ENCODE measurements at places on chromosomes 7 and 10. TPM values are rescaled to one million over a fixed set of nuclear protein-coding genes. Genes with fewer than 3 reads are reported as not detected.

GRCh38 chr7:107779647-107780099 is 23.4 kb downstream of the SLC26A3 start:
- no peak for DNase-seq

- no peak for DNase-seq
These were observed 65.1 kb upstream of the ST8SIA6 start for GRCh38 chr10:17519457-17519856.

DNA sequence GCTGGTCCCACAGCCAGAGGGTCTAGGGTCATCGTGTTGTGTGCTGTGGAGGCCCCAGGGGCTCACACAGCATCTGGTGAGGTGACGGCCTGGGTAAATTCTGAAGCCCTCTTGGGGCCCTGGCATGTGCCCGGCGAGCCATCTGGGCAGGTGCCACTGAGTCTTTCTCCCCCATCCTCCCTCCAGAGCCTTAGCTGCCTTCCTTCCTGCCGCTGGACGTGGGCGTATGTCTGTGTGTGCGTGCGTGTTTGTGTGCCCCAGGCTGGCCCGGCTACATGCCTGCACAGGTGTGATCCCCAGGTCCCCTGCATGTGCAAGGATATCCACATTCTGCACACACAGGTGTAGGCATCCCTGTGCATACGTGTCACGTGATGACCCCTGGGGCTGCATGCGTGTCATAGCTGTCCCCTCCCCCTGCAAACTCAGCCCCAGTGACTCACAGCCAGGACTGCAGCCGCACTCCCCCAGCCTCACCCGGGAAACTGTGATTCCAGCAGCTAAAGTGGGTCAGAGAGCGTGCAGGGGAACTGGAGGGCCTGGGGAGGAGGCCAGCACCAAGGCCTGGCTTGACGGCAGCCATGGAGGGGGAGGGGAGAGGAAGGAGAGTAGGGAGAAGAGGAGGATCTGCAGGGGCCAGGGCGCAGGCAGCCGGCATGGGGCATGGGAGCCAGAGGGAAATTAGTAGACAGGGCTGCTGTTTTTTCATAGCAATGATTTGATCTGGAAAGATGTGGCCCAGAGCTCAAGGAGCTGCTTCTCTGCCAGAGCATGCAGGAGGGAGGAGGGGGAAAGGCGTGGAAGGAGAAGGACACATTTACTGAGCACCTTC is 46.4 kb downstream of the ELFN1 start:
- no peak for DNase-seq

- DNase-seq: no peak
These were observed 64.1 kb downstream of the WDR37 start for GRCh38 chr10:1120306-1120705.

- no peak for DNase-seq
These were observed 706.0 kb upstream of the AUTS2 start for GRCh38 chr7:68892236-68892635.

- DNase-seq: no peak
These were observed 151.7 kb downstream of the EGFR start for GRCh38 chr7:55170335-55171069.

GRCh38 chr10:101069441-101069840 is 7.7 kb downstream of the KAZALD1 start:
- DNase-seq: no peak

GRCh38 chr10:83553366-83553765 is 585.9 kb upstream of the GHITM start:
- no peak for DNase-seq

The SLC29A3 gene
- total RNA-seq: 3.4 TPM

The CPVL gene
- 1.4 TPM for total RNA-seq

GRCh38 chr7:102260856-102261255 is 25.8 kb upstream of the SH2B2 start:
- DNase-seq: peak; percentile 54

The CDK14 gene
- 0.76 TPM for total RNA-seq

The PPP1R3C gene
- total RNA-seq: not detected

The SPDYE2B gene
- total RNA-seq: not detected

- DNase-seq: no peak
These were observed 76.0 kb upstream of the PRPS1L1 start for GRCh38 chr7:18103436-18104218.

- no peak for DNase-seq
These were observed 35.3 kb downstream of the ANXA11 start for GRCh38 chr10:80170026-80170425.

DNA sequence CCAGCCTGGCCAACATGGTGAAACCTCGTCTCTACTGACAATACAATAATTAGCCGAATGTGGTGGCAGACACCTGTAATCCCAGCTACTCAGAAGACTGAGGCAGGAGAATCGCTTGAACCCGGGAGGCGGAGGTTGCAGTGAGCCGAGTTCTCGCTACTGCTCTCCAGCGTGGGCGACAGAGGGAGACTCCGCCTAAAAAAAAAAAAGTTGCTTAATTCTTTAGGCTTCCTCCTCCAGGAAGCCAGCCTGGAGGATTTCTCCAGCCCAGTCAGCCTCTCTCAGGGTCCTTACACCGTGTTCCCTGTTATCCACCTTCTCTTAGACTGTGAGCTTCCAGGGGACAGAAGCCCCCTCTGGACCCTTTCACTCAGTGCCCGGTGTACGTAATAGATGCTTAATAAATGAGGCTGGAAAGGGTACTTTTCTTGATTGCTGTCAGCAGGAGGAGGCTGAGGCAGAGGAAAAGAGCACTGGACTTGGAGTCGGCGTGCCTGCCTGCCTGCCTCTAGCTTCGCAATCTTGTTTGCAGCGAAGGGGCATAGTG is 16.4 kb upstream of the NODAL start:
- DNase-seq: no peak

The MMD2 gene
- total RNA-seq: not detected

- no peak for DNase-seq
These were observed 478.6 kb downstream of the GRID1 start for GRCh38 chr10:85888004-85888403.

DNA sequence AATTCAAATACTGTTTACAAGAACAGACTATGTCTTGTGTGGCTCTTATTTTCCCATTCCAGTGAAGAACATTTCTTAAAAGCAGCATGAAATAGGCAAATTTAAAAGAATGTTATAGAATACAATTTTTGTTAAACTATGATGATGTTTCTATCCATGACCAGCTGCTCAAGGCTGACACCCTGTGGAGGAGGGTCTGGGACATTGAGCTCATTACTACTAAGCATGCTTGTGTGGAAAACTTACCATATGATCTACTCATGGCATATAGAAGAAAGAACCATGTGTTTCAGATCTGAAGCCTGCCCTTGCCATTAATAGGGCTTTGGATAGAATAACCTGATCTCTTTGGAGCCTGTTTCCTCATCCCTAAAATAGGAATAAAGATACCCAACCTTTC is 125.0 kb downstream of the FOXP2 start:
- no peak for DNase-seq

The NUTM2B gene
- total RNA-seq: 0.78 TPM

The VPS37D gene
- total RNA-seq: 0.25 TPM

The SERPINE1 gene
- total RNA-seq: not detected

- DNase-seq: no peak
These were observed 129.7 kb downstream of the MARCHF5 start for GRCh38 chr10:92420546-92421275.

DNA sequence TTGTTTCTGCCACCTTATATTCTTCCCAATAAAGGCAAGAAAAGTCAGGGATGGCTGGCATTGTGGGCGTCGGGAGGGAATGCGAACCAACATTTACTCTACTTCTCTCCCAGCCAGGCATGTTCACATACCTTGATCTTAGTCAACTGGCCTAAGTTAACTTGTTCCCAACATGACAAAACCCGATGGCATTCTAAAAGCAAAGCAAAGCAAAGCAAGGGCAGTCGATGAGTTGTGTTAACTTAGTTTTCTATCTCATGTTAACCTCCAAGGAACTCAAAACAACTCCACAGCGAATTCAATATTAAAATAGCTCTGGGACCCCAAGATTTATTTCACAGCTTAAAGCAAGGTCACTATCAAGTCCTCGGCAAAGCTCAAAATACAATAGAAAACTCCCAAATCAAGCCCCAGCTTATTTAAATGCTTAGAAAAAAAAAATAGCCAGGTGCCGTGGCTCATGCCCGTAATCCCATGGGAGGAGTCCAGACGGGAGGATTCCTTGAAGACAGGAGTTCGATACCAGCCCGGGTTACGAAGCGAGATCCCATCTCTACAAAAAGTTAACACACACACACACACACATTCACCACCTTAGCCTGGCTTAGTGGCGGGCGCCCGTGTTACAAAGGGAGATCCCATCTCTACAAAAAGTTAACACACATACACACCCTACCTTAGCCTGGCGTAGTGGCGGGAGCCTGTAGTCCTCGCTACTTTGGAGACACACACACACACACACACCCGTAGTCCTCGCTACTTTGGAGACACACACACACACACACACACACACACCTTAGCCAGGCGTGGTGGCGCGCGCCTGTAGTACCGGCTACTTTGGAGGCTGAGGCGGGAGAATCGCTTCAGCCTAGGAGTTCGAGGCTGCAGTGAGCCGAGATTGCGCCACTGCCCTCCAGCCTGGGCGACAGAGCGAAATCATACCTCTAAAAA is 901 bp upstream of the CCNY start:
- no peak for DNase-seq

DNA sequence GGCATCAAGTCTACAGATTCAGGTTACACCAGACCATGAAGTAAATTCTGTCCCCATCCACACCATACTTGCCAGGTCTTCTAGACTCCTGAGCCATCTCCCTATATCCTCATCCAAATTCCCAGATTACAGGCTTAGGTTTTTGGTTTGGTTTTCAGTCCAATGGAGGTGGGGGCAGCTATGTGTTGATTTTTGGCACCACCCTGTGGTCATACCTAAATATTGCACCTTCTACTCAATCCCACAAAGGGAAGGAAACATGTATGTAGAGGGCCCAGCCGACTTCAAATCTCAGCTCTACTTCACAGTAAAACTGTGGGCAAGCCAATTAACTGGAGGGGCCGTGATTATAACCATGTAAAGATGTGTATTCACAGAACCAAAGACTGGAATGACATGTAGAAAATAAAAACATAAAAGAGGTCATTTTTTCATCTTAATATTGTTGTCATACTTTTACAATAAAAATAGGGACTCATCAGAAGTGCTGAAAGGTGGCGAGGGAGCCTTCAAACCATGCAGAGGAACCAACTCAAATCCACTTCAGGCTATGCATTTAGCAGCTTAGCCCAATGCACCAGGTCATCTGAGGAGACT is 19.8 kb downstream of the ERCC6 start:
- DNase-seq: no peak

- DNase-seq: no peak
These were observed 91.6 kb upstream of the ANLN start for GRCh38 chr7:36298106-36298505.

DNA sequence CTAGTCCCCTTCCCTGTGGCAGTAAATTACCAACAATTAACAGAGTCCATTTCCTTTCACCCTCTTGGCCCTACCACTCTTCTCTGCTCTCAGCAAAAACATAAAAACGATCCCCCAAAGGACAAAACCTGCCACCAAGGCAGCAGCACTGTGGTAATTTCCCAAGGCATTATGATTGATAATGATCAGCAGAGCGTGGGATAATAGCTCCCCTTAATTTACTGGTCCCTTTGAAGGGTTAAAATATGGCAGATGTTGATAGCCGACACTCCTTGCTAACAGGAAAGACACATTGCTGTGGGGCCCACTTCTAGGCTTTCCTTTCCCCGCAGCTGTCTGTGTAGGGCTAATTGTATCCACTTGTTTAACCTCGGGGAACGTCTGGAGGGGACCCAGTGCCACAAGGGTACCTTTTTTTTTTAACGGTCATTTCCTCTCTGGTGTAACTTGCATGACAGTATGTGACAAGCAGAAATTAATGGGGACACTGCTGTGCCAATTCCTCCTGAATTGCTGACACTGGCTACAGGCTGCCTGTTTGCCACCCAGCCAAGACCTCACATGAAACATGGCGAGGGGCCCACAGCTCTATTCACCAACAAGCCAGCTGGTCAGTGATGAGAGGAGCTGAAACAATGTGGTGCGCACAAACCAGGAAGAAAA is 81.3 kb downstream of the CDK6 start:
- DNase-seq: no peak

Data from natural killer cell treated with Interleukin-12 subunit alpha and Interleukin-12 subunit beta and Interleukin-15 and Interleukin-18, amount 100 ng/mL, for 72 hours (primary cell).